ENCODE measurements at places on chromosomes 5 and 9.
A peak's percentile ranks its signal among the peaks of the same experiment; 100 is the strongest.

- no peak for DNase-seq
These were observed 137.4 kb downstream of the PCSK5 start for GRCh38 chr9:76027861-76028260.

DNA sequence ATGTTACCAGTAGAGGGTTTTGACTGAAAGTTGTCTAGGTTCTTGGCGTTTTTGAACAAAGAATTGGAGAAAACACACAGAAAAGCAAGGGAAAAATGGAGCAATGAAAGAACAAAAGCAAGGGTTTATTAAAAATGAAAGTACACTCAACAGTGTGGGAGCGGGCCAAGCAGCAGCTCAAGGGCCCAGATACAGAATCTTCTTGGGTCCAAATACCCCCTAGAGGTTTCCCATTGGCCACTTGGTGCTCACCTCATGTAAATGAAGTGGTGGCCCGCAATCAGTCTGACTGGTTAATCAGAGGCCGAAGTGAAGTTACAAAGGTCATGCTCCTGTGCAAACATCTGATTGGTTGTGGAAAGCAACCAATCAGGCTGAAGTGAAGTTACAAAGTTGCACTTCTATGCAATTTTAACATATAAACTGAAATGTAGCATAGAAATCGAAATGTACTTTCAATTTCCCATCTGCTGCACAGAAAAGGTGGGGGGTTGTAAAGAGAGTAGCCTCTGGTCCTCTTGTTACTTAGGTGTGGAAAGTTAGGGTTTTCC lies 1.9 kb upstream of the GM2A start:
- DNase-seq = no peak

DNA sequence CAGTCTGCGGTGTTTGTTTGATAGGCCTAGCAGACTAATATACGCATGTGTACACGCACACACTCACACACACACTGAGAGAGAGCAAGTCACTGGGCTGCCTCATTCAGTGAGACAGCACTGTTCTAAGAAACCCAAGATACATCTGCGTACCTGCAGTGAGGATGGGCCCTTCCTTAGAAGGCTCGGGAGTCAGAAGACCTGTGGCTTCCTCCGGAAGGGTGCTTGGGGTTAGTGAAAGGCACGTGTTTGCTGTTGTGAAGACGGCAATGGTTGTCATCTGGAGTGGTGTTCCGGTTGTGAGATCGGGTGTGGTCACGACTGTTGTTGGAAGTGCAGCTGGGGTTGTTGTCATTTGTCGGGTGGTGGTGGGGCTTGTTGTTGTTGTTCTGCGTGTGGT lies 11.7 kb downstream of the TIMD4 start:
- DNase-seq = no peak

DNA sequence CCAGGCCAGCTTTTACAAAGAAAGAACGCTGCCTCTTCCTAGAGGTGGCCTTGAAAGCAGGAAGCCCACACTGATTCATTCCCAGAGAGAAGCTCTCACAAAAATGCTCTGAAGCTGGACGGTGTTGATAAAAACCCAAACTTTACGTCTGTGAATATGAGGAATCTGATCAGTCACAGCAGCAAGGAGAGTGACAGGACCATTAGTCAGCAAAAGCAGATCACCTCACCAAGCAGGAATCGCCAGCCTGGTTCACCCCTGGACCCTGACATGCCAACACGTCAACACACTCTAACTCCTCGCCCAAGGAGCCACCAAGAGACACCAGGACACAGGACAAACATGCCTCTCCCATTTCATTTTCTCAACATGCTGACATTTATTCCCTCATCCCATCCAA lies 70.6 kb upstream of the ZNF622 start:
- no peak for DNase-seq

DNA sequence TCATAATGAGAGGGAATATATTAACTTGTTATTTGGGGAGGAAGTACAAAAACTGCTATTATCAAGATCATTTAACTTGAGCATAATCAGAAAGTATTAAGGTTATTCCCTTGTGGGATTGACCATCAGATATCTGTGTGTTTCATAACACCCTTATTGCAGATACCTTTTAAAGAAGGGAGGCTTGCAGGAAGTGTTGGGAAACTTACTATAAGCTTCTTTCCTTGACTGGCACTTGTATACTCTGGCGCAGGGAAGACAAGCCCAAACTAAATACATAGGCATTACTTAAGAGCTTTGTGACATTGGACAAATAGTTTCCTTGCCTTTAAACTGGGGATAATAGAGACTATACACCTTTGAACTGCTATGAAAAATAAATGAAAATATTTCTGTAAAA lies 50.9 kb downstream of the PIK3R1 start:
- no peak for DNase-seq

- no peak for DNase-seq
These were observed 5.4 kb downstream of the KCNV2 start for GRCh38 chr9:2722715-2723114.

DNA sequence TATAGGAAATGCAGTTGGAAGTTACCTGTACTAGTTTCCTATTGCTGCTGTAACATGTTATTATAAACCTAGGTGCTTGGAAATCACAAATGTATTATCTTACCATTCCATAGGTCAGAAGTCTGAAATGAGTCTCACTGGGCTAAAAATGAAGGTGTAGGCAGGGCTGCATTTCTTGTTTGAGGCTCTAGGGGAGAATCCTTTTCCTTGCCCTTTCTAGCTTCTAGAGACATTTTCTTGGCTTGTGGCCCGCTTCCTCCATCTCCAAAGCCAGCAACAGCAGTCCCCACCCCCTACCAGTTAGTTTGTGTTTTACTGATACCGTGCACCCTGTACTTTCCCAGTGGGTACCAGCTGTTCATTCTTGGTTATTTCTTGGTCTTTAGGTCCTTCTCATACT lies 153.3 kb downstream of the SLF1 start:
- no peak for DNase-seq

DNA sequence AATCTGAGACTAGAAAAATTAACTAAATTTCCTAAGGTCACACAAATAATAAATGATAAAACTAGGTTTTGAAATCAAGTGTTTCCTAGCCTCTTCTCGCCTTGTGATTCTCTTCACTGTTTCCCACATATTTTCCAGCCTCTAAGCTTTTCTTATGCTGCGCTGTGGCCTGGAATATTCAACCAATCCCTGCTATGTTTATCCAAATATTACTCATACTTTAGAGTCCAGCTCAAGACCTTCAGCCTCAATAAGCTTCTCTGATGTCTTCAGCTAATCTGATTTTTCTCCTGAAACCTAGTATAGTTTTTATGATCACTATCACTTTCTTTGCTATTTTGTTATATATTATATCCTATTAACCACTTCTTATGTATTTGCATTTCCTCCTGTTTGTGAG lies 303.1 kb upstream of the CDH6 start:
- DNase-seq = no peak

GRCh38 chr9:26524267-26524666 lies 368.3 kb downstream of the CAAP1 start:
- DNase-seq = no peak

GRCh38 chr5:57258052-57258451 lies 84.2 kb downstream of the GPBP1 start:
- DNase-seq = no peak

DNA sequence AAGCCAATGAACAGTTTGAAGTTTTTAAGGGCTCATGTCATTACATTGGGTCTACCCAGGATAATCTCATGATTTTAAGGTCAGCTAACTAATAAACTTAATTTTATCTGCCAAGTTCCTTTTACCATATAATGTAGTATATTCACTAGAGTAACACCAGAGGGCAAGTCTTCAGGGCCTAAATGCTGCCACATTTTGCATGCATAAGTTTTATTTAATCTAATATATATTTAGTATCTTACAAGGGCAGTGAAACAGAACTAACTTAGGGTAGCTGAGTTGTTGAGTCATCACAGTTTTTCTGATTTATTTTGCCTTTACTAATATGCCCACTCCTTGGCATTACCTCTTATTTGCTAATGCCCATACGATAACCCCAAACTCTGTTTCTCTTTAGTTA lies 8.1 kb upstream of the APC start:
- DNase-seq = no peak

- DNase-seq = no peak
These were observed 213.8 kb downstream of the FAM114A2 start for GRCh38 chr5:153824909-153825308.

GRCh38 chr9:130981756-130982137 lies 27.2 kb upstream of the LAMC3 start:
- DNase-seq = no peak

GRCh38 chr9:7266911-7267595 lies 509.3 kb downstream of the KDM4C start:
- DNase-seq = peak; percentile 12

DNA sequence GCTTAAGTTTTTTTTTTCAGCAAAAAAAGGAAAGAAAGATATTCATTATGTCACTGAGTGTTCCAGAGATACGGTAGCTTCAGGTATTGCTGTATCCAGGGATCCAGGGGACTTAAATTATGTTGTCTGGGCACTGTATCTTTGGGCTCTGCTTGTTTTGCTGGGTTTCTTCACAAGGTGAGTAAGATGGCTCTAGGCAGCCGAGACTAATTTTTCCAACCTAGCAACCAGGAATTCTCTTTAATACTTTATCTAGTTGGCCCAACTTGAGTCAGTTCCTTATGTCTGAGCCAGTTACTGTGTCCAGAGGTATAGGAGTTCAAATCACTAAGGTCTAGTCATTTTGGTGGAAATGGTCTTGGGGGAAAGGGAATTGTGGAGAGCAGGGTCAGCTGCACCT lies 66.0 kb downstream of the MAN2A1 start:
- no peak for DNase-seq

DNA sequence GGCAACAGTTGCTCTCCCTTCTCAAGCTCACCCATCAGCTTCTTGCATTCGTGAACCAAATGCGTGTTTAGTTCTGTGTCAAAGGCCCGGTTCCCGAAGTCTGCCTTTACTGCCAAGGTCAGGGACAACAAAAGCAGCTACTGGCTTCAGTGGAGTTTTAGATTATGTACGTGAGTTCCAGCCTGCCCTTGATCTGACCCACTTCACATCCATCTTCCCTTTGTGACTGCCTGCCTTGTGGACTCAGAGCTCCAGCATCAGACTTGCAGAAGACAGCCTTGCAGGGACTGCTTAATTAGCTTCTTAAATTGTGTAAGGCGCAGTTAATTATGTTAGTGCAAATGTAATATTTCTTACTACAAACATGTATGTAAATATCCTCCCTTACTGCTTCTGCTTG lies 774.7 kb upstream of the EDIL3 start:
- DNase-seq = no peak

DNA sequence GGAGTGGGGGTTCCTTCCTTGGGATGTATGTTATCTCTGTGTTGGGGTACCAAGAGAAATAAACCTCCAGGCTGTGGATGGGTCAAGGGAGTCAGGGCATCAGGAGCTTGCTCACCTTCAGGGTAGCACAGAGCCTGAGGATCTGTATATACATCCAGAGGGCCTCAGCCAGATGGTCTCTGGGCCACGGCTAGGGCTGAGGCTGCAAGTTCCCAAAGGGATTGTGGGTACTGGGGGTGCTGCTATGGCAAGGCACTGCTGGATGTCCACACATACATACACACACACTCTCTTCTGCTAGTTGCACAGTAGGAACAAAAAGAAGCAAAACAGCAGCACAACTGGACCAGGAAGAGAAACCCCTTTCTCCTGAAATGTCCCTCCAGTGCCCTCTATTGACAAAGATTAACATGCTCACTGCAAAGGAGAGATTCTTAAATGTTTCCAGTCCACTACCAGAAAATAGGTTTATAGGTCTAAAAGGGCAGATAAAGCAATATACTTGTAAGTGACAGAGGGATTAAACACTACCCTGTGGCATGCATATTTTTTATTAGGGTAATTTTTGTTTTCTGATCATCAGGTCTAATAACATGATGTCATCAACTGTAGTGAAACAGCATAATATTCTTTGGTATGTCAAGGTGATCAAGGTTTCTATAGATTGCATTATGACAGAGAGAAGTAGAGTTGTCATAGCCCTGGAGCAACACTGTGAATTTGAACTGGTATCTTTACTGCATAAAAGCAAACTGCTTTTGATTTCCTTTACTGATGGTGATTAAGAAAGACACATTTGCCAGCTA lies 56.3 kb upstream of the KCNN2 start:
- DNase-seq = no peak

DNA sequence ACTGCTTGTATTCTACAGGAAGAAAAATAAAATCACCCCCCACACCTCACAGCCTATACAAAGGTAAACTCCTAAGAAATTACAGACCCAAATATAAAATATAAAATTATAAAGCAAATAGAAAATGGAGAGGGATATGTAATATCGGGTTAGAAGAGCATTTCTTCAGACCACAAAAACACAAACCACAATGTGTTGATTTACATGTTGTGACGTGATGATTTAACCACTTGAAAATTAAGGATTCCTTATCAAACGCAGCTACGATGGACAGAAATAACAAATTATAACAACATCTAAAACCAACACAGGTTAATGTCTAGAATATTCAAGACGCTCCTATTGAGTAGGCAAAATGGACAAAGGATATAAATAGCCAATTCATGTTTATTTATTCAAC lies 26.3 kb downstream of the SSBP2 start:
- no peak for DNase-seq

- no peak for DNase-seq
These were observed 138.0 kb downstream of the NUDT12 start for GRCh38 chr5:103424453-103425205.

DNA sequence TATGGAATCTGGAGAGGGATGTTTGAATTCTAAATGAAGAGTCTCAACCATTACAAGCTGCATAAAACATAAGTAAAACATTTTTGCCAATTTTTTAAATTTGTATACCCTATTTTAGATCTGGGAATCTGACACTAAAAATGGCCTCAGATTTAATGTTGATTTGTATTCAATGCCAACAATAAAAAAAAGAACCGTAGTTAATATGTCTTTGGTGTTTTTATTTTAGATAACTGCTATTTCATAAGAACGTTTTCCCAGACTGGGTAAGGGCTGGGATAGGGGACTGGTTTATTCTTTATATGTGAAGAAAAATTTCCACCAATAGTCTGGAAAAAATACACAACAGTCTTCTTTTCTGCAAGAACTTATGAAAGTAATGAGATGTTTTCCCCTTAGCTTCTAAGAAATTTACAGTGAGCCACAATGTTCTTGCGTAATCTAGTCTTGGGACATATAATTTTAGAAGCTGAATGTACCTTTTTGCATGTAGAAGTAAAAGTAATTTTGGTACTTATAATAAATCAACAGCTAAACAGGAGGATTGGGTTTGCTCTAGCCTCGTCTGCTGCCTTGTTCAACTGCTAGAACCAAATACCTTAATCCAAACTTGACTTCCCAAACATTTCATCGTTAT lies 244.6 kb upstream of the EFNA5 start:
- DNase-seq = no peak
